NCI-H2081 (cell line): ENCODE measurements at places on chromosomes 5 and 9.
A peak's percentile ranks its signal among the peaks of the same experiment; 100 is the strongest.

DNA sequence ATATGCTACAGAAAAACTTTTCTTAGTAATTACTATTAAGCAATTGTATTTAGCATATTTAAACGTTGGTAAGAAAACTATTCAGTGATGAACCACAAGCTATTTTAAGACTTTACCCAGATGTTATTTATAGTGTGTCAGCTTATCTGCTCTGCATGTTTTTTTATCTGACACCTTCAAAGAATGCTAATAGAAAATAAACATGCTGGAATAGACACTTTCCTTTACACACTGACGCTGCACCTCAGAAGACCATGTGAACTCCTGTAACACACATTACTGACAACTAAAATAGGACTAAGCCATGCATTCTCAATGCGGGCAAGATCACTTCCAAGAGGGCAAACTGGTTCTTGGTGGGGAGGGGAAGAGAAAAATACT lies 38.3 kb downstream of the FNIP1 start:
- no peak for DNase-seq

DNA sequence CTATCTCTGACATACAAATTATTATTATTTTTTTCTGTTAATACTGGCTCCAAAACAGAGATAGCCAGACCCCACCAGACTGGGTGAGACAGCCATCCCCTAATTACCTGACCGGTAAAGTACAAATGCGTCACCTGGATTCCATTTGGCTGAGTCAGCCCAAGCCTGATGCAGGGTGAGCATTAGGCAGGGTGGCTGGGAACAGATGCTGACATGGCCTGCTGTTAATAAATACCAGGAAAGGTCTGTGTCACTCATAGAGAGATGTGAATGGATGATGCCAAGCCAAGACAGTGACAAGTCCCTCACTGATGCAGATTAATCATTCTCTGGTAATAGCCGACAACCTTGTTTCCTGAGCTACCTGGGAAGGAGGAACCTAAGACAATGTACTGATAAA lies 183.5 kb downstream of the TRIM32 start:
- DNase-seq = no peak

- peak; percentile 80 for DNase-seq
These were observed 190.6 kb downstream of the MPDZ start for GRCh38 chr9:13088720-13089427.

- no peak for DNase-seq
These were observed at the start of gene COL23A1 for GRCh38 chr5:178590141-178590923. COL23A1 (minus strand) TSS chr5:178590393.

DNA sequence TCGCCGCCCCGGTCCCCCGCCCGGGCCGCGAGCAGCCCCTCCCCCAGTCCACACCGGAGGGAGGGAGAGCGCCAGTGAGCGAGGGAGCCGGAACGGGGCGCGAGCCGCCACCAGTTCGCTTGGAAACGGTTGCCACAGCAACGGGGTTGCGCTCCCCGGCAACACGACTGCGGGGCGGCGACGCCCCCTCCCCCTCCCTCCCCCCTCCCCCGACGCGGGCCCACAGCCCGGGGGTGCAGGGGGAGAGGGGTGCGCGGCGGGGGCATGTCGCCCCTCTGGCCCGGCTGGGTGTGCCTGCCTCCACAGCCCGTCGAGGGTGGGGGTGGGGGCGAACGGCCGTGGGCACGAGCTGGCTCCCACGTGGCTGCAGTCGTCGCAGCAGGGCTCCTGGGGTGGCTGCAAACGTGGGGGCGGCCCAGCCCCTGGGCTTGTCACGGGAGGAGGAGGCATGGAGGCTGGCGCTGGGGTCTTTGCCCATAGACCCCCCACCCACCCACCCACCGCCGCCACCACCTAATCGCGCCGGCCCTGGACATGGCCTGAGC lies 524 bp downstream of the PRR7 start:
- DNase-seq = peak; percentile 83

GRCh38 chr5:52283221-52283620 lies 504.5 kb upstream of the ITGA1 start:
- no peak for DNase-seq

- no peak for DNase-seq
These were observed 43.7 kb downstream of the SECISBP2 start for GRCh38 chr9:89361816-89362646.

DNA sequence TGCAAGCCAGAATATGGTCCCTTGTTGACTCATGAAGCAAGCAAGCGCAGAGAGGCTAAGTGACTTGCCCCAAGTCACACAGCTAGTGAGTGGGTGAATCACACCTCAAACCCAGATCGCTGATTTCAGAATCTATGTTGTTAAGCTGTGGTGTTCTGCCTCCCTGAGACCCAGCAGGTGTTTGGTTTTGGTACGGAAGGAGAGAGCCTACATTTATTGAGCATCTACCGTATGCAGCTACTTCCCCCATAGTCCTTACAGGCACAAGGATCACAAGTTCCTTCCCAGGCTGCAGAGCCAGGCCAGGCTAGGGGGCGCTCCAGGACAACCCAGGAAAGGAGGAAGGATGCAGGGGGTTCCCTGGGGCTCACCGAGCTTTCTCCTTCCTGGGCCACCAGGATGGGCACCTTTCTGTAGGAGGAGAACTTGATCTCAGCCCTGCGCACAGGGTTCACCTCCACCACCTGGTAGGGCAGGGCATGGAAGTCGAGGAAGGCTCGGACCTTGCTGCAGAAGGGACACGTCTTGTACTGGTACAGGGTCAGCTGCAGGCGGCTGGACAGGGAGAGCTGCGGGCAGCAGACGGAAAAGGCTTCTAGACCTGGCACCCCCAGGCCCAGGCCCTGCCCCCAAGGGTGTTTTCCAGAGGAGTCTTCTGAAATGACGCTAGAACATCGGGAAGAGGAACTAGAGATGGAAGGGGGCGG lies 2.5 kb downstream of the PTGES2 start:
- DNase-seq = peak; percentile 52

DNA sequence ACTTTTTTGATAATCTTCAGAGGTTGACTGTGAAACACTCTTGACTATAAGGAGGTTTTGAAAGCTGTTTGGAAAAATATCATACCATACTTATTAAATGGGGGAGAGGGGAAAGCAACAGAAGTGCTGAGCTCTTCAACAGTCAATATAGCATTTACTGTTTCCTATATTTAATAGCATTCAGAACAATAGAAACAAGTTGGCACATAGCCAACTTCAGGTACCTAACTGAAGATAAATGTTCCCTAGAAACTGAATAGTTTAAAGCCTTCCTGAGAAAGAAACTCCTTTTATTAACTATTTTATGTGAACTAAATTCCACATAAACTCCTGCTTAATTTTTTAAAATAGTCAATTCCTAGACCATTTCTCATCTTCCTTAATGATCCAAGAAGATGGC lies 26.3 kb downstream of the SLC31A1 start:
- no peak for DNase-seq

- no peak for DNase-seq
These were observed 21.1 kb upstream of the TMEM174 start for GRCh38 chr5:73151766-73152410.

GRCh38 chr9:36152741-36153438 lies 16.3 kb upstream of the CCIN start:
- DNase-seq = no peak

DNA sequence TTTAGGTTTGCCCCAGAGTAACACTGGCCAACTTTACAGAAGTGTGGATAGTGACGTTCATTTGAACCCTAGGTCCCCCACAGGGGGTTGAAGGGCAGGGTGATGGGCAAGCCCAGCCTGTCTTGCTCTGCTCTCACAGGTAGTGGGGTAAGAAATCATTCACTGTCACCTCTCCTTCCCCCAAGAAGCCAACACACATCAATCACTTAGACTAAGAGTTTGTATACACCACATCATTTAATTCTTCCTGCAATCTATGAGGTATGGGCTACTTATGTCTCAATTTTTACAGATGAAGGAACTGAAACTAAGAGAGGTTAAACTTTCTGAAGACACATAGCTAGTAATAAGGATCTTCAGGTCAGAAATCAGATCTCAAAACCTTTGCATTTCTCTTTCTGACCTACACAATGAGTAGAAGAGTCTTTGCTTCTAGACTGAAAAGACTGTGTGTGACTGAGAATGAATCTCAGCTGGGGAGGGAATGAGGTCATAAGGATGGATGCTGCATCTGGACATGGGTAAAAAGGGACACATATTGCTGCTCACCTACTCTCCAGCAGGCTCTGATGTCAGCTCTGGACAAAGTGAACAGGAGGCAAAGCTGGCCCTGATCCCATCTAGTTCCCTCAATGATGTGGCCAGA lies 81.0 kb upstream of the EQTN start:
- DNase-seq = no peak

- DNase-seq = no peak
These were observed 59.4 kb downstream of the MED27 start for GRCh38 chr9:132020272-132020671.

DNA sequence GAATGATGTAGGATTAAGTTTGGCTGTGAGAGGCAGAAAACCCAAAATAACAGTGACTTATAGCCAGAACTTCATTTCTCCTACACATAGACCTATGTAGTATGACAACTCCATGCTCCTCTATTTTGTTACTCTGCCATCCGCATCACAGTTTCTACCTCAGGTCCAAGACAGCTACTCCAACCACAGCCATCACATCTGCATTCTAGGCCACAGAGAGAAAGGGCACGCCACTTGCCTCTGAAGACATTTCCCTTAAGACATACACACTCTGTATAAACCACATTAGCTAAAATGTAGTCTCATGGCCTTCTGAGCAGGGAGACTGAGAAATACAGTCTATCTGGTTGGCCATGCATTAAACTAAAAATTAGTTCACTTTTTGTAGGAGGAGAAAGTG lies 10.0 kb downstream of the SPINK4 start:
- no peak for DNase-seq

- DNase-seq = no peak
These were observed 407.4 kb downstream of the BRINP1 start for GRCh38 chr9:118961857-118962256.

GRCh38 chr9:126146254-126147145 lies 180.1 kb upstream of the MVB12B start:
- DNase-seq = peak; percentile 79

GRCh38 chr9:89605465-89606048 lies 745 bp downstream of the GADD45G start:
- peak; percentile 49 for DNase-seq

GRCh38 chr5:1448511-1449011 lies 3.3 kb upstream of the SLC6A3 start:
- DNase-seq = no peak

- DNase-seq = no peak
These were observed 316.0 kb upstream of the PAPPA start for GRCh38 chr9:115837618-115838017.

GRCh38 chr5:62909326-62909725 lies 330.7 kb downstream of the LRRC70 start:
- DNase-seq = no peak

GRCh38 chr9:206481-206880 lies 8.2 kb upstream of the DOCK8 start:
- no peak for DNase-seq

DNA sequence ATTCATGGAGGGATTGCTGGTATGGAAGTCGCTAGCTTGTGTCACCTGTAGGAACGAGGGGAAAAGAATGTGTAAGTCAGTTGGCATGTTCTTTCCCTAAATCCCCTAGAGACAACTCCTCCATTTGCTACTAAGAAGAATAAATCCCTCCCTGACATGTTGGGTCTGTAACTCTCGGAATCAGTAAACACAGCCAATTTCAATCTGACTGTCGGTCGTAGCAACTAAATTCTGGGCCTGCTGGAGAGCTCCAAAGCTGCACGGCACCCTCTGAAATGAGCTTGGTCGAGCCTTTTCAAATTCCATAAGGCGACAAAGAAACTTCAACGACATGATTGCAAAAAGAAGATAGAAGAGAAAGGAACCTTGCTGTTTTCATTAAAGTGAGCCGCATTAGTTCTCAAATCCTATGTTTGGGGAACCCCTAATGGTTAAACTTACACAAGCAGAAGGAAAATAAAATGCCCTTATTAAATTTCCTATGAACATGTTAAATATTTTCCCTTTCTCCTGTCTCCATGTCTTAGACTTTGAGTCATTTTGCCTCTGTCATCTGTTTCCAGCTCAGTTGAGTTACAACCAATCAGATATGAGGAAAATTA lies 735.8 kb upstream of the WWC1 start:
- DNase-seq = no peak

DNA sequence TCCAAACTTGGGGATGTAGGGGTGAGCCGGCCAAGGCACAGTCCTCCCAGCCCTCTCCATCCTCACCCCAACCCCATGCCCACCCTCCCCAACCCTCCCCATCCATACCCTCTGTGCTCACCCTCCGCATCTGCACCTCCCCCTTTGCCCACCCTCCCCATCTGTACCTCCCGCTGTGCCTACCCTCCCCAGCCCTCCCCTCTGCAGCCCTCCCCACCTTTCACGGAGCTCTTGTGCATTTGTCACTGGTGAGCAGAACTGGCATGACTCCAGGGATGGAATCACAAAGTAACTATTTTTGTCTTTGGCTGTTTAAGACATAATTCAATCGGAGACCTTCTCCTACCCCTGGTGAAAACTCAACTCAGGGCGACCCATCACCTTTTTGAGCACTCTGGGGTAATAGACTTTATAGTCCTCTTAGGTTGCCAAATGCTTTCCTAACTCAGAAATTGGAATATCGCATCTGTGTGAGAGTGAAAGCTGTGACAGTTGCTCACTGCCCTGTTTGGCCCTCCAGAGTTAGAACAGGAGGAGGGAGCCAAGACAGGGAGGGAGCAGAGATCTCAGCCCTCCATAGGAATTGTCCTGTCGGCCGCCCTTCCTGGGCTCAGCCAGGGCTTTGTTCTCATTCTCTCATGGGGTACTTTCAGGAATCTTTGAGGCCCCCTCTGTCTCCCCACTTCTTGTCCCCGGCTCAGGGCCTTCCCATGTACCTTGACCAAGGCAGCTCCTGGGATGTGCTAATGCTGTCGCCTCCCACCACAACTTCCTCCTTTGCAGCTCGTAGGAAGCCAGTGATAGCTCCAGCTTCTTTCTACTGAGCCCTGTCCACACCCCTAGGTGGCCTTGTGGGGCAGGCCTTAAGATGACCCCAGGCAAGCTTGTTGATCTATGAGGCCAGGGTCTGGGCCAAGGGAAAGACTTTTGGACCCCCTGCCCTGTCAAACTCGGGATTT lies 36.2 kb downstream of the OTULIN start:
- DNase-seq = no peak

GRCh38 chr9:107960916-107961315 lies 471.3 kb upstream of the KLF4 start:
- DNase-seq = no peak

DNA sequence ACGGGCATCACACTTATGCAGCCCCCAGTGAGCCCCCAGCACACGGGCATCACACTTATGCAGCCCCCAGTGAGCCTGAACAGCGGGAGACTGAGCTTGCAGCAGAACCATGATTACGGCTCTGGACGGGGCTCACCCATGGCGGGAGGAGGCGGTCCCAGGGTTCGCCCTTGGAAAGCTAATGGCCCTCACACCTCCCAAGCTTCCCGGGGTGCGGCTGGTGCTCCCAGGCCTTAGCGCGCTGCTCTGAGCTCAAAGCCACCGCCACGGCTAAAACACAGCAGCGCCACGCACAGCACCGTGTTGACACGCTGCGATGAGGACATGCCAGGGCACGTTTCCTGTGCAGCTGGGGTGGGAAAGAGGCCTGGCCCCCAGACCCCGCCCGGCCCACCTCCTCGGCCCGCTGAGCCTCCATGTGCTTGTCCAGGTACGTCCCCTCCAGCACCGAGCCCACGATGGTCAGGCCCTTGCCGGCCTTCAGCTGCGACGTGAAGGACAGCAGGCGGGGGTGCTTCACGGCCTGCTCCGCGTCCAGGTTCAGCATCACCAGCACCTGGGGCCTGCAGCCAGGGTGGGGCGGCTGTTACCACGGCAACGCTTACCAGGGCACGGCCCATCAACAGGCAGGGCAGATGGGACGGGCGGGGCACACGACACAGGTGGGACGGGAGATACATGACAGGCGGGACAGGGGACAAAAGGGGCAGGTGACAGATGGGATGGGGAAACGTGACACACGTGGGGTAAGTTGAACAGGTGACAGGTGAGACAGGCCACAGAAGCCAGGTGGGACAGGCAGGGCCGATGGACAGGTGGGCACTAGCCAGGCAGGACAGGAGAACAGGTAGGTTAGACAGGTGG lies 38.4 kb downstream of the SLC12A7 start:
- DNase-seq = no peak
